ENCODE measurements at places on chromosomes 13 and 19.

DNA sequence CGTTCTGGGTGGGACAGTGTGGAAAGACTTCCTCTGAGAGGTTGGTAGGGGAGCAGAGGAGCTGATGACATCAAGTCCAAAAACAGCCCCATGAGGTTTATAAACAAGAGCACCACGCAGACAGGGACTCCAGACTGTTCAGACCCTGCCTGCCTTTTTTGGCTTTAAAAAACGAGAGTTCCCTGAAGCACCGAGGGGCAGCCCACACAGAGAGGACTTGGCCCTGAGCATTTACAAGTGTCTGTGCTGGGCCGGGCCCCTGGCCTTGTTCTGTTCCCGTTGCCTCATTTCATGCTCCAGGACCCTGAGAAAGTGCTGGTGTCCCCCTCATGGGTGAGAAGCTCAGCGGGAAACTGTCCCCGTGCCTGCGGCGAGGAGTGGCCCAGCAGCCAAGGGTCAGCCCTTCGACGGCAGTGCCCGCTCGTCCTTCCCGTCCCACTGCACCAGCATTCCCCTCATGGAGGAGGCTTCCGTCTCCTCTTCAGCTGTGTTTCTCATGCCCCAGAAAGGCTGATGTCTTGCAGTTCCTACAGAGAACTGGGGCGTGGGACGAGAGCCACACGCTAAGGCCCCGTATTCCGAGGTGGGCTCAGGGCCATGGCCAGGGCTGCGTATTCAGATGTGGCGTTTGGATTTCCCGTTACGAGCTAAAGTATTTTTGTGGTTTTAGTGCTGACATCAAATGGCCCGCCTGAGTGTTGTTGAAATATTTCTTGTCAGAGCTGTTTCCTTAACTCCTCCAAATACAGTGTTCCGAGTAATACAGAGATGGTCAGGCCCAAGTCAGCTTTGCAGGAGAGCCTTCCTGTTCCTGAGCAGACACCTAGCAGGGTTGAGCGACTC lies 93.5 kb downstream of the ATP11A start:
- DNase-seq: no peak

DNA sequence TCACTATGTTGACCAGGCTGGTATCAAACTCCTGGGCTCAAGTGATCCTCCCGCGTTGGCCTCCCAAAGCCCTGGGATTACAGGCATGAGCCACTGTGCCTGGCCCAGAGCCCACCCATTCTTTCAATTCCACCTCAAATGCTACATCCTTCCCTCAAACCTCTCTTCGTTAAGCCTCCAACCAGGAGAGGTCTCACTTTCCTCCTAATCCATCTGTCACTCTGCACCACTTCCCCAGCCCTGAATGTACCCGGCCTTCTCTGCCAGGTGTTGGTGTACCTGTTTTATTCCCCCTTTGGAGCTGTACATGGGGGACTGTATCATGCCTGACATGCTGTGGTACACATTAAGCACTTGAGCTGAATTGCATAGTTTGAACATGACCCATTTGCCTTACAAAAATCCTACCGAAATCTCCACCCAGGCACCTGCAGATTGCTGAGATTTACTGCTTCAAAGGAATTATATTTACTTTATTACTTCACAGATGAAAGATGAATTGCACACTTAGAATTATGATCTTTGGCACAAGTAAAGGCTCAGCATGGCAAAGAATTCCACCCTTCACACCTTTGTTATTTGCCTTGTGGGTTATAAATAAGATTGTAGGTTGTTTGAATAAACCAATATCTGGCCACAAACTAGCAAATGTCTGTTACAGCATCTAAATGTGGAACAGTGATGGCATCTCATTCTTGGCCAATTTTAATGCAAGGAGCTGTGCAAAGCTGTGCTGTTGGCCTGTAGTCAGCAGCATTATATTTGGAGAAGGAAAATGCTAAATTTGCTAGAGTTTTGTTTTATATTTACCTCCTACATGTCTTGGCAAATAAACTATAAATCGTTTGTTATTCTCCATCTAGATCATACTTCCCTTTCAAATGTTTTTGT lies 15.6 kb upstream of the WASF3 start:
- DNase-seq: no peak

DNA sequence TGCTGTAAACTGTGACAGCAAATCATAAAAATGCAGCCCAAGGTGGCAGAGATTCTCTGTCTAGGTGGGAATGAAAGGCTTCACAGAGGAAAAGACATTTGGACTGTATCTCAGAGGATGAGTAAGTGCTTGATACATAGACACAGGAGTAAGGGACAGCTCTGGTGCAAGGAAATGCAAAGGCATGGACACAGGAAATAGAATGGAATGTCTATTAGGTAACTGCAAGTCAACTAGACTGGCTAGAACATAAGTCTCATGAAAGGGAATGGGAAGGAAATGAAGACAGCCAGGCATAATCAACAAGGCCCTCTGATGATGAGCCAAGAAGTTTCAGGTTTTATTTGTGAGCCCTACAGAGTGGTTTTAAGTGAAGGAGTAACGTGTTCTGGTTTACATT lies 321.7 kb downstream of the SUCLA2 start:
- DNase-seq: no peak

- DNase-seq: no peak
Measured at GRCh38 chr19:45900738-45901431, 1.5 kb downstream of the MYPOP start.

- DNase-seq: no peak
Measured at GRCh38 chr13:23386533-23386932, 47.0 kb downstream of the SACS start.

- peak; percentile 97 for DNase-seq
Measured at GRCh38 chr19:57350877-57351805, at the start of gene ZNF304. TSS of gene ZNF304 (plus strand) at chr19:57351271. CDS start at chr19:57351665, 394 bp downstream.

GRCh38 chr13:110712081-110712848 lies 1.2 kb upstream of the ING1 start:
- DNase-seq: peak; percentile 81

GRCh38 chr19:32661318-32661717 lies 13.7 kb downstream of the ANKRD27 start:
- no peak for DNase-seq

All from KG1 (cell line).